IPS-NIHi11 (cell line): ENCODE measurements at places on chromosomes 7 and 10.

GRCh38 chr7:95730493-95731280 is 41.7 kb upstream of the DYNC1I1 start:
- no peak for DNase-seq

DNA sequence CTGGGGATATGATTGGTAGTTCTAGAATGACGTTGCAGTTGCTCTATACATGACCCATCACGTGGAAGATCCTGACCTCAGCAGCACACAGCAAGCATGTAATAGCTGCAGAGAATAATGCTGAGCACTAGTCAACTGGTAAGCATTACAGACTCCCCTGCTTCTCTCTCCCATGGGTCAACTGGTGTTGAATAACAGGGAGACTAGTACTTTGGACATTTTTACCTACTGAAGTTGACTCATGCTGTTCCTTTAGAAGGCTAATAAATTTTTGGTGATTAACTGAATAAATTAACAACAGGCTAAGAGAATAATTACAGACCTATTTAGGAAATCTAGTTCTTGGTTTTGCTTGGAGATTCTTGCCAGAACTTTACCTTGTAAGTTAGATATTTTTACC is 234.1 kb downstream of the AUTS2 start:
- no peak for DNase-seq

- DNase-seq: no peak
Observed at GRCh38 chr10:117892681-117893220, 154.0 kb downstream of the RAB11FIP2 start.

GRCh38 chr7:21300692-21301091 is 127.2 kb upstream of the SP4 start:
- peak; percentile 33 for DNase-seq

DNA sequence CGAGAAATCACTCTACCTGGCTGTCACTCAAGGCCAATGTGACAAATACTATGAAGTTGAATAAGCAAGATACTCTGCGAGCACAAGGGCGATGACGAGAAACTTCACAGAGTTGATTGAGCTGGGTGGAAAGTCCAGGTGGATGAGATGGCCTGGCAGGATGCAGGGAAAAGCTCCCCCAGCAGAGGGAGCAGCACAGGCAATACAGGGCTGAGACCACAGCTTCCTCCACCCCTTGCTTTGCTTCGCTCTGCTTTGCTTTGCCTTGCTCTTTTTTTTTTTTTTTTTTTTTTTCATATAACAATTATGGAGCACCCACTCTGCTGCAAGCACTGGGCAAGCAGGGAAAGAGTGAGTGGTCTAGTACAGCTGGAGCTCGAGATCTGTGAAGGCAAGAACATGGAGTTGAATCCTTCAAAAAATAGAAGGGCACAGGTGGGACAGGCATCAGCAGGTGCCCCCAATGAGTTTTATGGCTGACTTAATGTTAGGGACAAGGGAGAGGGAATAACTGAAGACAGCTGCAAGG is 88.3 kb downstream of the CABCOCO1 start:
- peak; percentile 59 for DNase-seq

DNA sequence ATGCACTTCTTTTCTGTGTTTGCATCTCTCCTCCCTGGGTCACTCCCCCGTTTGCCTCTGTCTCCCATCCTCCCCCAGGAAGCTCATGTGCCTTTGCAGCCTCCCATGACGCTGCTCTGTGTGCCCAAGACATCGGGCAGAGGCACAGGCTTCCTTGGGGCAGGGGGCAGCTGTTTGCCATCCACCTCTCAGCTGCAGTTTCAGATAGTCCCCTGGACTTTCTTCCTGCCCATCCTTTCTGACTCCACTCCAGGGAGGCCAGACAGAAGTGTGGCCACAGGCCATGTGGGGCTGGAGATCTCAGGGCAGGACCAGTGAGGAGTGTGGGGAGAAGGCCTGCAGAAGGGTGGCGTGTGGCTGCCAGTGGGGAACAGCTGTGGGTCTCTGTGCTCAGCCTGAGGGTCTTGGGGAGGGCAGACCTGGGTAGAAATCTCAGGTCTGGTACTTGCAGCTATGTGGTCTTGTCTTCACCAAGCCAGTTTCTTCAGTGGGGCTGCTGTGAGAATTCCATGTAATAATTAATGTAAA is 10.6 kb upstream of the SAMD8 start:
- DNase-seq: no peak

DNA sequence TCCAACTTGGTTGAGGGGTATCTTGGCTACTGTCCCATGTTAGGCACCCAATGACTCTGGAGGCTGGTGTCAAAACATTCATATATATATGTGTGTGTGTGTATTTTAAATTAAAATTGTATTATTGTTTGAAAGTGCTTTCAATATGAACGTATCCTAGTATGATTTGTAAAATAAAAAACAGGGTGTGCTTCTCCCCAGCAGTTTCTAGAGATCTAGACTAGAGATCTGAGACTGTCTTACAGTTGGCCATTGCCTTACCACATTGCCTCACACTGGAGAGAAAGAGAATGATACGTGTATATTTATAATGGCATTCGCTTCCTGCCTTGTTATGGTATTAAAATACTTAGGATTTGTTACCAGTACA is 1.2 kb downstream of the BAG3 start:
- DNase-seq: no peak

GRCh38 chr7:139660317-139661042 is 117.3 kb downstream of the HIPK2 start:
- DNase-seq: no peak

DNA sequence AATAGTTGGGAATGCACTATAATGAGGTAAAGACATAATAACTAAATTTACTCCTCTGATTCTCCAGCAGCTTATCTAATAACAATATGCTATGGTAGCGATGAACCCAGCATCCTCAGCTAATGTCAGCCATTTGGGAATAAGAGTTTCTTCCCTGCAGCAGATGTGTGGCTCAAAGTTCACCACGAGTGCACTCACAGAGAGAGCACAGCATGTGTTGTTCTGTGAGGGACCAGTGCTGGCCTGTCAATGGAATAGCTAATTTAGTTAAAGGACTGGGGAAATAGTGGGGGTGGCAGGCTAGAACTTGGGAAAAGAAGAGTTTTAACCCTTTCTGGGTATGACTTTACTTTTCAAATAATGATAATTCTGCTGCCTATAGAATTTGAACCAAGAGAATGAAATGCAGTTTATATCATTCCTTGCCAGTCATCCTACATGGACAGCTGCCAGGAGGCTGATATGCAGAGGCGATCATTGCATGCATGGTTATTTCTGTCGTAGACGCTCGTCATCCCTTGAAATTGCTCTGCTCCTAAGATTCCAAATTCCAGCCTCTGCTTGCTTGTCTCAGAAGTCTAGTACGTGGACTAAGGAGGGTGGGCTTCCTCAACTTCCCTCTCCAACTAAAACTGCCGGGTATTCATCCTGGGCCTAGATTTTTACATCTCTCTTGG is 355.6 kb downstream of the RNLS start:
- DNase-seq: peak; percentile 67

GRCh38 chr7:112293416-112293815 is 86.9 kb downstream of the ZNF277 start:
- no peak for DNase-seq

- no peak for DNase-seq
Observed at GRCh38 chr7:767580-767940, 40.5 kb upstream of the PRKAR1B start.

GRCh38 chr7:38813768-38814167 is 95.2 kb downstream of the VPS41 start:
- DNase-seq: no peak

- no peak for DNase-seq
Observed at GRCh38 chr7:50615519-50616080, 50.4 kb upstream of the DDC start.

DNA sequence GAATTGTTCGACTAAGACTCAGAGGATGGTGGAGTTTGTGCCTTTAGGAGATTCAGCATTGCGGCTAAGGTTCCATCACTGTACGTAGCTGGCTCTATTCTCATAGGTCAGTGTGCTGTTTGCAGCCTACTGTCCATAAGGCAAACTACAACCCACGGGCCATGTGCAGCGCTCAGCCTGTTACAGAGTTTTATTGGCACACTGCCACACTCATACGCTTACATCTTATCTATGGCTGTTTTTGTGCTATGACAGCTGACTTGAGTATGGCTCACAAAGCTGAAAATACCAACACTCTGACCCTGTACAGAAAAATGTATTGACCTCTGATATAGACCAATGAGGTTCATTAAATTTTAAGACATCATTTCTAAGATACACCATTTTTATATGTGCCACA is 114.5 kb downstream of the ARID5B start:
- DNase-seq: no peak

DNA sequence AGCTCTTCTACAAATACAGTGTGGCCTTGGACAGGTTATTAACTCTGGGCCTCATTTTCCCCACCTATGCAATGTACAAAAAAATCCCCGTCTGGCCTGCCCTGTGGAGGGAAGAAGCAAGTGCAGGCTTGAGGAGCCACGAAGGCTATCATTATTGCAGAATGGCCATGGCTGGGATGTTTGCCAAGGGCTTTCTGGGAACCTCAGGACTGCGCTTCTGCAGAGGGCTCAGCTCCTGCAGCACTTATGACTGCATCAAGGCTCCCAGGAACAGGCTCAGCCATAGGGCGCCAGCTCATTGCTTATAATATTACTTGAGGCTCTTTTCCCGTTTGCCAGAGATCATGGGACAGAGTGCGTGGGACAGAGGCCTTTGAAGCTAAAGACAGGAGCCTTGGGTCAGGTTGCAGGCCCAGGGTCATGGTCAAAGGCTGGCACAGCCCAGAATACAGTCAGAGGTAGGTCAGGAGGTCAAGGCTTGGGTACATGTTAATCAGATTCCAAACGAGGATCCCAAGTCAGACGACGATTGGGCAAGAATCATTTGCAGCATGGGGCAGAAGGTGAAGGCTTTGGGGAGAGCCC is 20.6 kb upstream of the C10orf105 start:
- no peak for DNase-seq

GRCh38 chr7:20577441-20578071 is 37.9 kb upstream of the ABCB5 start:
- DNase-seq: no peak

DNA sequence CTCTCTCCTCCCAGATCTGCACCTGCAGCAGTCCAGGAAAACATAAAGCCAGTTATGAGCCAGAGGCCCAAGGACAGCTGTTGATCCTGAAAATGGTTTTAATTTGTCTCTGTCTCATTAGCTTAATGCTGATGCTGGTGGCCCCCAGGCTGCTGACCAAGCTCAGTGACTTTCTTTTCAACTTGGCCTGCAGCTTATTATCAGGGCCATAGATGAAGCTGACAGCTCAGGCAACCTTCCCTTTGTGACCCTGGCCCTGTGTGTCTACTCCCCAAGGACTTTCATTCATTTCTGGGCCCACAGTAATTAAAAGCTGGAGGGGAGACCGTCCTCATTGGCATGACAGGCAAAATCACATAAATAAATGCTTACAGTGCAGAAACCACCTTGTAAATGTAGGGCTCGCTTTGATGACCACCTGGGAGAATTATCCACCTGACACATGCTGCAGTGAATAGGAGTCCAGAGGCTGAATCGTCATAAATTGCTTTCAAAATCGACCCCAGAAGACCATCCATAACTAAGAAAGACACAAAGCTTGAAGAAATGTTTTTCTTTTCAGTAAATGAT is 138.5 kb downstream of the NPY start:
- no peak for DNase-seq

DNA sequence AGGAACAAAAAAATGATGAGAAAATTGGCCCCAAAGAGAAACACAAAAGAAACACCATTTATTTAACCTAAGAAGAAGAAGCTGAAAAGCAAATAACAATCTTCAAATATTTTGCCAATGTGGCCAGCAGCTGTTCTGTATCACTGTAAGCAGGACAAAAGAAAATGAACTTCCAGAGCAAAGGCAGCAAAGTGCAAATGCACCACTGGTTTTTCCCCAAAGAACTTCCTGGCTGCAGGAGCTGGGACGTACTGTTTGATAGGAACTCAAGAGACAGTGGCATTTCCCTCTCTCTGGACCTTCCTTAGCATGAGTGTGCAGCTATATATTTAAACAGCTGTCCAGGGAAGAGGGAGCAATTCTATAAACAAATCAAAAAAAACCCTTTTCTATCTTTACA is 60.4 kb downstream of the RNLS start:
- DNase-seq: no peak

DNA sequence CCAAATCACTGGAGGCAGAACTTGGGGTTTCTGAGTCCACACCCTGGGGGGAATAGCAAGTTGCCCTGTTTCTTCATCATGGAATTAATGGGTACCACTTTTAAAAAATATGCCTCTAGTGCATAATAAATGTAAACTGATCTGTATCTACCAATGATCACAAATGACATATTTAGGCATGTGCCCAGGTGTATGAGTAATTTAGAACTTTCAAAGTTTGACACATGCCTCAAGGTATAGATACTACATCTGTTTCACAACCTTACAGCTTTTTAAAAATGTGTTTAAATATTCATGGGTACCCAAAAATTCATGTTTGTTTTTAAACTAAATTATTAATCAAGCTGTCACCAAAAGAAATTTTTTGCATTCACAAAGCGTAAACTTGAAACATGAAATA is 226.0 kb downstream of the KIAA1217 start:
- DNase-seq: no peak

DNA sequence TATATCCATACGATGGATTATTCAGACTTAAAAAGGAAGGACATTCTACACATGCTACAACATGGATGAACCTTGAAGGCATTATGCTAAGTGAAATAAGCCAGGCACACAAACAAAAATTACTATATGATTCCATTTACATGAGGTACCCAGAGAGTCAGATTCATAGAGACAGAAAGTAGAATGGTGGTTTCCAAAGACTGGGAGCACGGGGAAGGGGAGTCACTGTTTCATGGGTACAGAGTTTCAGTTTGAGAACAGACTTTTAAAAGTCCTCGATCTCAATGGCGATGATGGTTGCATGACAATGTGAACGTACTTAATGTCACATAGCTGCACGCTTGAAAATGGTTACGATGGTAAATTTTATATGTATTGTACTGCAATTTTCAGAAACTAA is 39.3 kb downstream of the NUDCD3 start:
- no peak for DNase-seq

GRCh38 chr10:42969147-42969546 is 107.7 kb upstream of the RET start:
- no peak for DNase-seq

DNA sequence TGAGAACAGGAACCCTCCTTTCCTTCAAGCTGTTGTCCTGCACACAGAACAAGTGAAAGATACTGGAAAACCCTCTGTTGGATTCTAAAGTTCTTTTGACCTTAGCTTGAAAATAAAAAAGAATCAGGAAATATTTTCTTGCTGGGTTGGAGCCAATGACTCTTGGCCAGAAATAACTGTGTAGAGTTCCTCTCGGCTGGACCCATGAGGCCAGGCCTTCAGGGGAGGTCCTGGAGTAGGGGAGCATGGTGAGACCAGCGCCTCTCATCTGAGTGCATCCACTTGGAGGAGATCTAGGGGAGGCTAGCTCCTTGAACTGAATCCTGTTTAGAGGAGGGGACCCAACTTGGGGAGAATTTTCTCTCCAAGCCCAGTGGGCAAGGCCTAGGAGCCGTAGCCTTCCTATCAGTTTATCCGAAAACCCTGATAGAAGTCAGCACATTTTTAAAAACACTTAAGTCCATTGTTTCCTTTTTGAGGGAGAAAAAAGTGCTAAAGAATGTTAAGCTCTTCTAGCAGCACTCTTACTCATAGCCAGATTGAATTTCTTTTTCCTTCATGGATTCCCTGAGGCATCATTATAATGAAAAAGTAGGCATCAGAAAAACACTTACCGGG is 635.7 kb upstream of the ANKRD30A start:
- DNase-seq: no peak
